Activated CD4-positive, alpha-beta memory T cell treated with anti-CD3 and anti-CD28 coated beads, Interleukin-2, amount 10 ng/mL, durations not matched to agents 7 days and 5 days (primary cell): ENCODE measurements at places on chromosomes 3 and 15. TPM values are rescaled to one million over a fixed set of nuclear protein-coding genes. Genes with fewer than 3 reads are reported as not detected.
A peak's percentile ranks its signal among the peaks of the same experiment; 100 is the strongest.

DNA sequence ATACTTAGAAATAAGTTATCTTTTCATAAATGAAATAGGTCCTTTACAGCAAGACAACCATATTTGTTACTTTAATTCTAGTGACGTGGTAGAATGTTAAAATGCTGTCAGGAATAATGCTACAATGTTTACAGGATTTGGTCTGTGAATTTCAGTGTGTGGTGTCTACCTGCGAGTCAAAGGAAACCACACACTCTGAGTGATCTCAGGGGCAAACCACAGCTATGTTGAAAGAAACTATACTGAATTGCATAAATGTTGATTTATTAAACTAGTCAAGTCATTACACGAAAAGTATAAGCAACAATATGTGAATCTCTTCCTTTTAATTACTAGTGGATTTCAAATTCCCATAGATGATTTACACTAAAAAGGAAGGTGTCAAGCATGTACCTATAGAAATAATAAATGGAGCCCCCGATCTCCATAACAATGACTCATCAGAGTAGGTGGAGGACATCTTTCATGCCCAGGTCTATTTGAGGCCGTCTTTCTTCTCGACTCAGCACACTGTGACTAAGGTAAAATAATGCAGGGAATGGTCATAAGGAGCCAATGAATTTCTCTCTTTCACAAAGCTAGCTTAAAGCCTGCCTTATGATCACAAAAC lies 463.0 kb downstream of the ERC2 start:
- no peak for DNase-seq

Gene AGBL1
- not detected for total RNA-seq

- DNase-seq: no peak
Measured at GRCh38 chr3:14861446-14862302, 42.9 kb downstream of the FGD5 start.

DNA sequence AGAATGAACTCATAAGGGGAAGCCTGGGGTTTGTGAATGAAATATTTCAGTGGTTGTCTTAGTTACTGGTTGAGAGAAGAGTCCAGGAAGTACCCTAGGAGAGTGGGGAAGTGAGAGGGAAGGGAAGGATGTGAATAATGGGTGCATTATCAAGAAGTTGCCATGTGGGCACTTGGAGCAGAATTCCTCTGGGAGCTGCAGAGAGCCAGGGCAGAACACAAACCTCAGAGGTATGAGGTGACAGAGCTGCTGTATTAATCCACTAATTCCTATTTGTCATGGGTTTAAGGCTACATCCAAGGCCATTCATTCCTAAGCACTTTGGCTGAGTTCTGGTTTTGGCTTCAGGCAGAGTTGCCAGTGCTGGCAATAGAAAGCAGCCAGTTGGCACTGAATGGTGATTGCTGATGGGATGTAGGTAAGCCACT lies 29.0 kb downstream of the NDUFB4 start:
- no peak for DNase-seq

GRCh38 chr15:74616366-74616939 lies 817 bp downstream of the CLK3 start:
- peak; percentile 67 for DNase-seq

Gene DGKG
- 0.13 TPM for total RNA-seq

GRCh38 chr15:39255760-39256159 lies 325.1 kb upstream of the THBS1 start:
- DNase-seq: no peak

DNA sequence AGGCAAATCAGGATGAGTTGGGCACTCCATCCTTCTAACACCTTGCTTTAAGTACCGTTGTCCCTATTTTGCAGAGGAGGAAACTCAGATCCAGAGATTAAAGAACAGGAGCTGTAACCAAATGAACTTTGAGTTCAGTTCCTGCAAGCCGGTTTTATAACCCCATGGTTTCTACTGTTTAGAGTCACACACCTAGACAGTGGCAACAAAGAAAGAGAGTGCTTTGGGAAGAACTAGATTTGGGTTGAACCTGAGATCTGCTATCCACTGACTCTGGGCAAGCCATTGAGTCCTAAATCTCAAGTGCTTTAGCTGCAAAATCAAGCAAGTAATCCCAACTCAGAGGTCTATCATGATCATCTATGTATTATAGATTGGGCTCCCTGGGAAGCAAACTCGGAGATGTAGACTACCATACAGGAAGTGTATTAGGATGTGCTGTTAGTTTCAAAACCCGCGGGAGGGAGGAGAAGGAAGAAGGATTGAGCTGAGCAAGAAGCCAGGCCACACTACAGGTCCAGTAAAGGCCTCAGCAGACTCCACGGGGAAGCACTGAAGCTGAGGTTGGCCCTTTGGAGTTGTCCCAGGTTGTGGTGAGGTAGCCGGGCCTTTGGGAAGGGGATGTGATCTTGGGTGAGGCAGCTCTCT lies 42.2 kb downstream of the SRGAP3 start:
- DNase-seq: no peak

Gene CD200
- total RNA-seq: 9.1 TPM

DNA sequence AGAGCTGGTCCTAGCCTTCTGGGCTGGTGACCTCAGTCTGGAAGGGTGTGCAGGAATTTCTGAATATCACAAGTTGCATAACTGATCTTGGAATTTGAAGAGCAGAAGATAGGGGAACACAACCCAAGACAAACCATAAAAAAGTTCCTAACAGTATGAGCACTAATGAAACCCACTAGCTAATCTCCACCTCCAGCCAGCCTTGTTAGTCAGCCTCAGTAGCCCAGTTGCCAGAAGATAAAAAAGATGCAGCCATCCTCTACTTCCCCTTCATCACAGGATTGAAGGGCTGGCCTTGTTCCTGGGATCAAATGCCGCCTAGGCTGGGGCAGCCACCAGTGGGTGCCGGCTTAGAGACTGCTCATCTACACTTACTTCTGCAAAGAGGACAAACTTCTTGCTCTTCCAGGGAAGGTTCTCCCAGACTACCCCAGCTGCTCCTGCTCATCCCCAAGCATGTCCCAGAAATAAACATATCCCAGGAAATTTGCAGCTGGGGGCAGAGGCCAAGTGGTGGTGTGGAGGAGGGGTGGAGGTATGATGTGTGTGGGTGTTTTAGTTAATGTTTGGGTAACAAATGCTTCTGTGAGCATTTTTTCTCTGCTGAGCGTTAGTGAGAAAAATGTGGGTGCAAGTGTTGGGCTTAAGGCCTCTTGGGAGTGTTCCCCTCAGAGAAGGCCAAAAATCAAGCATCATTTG lies 9.2 kb upstream of the ITGA11 start:
- no peak for DNase-seq

- no peak for DNase-seq
Measured at GRCh38 chr3:11612515-11613188, 31.1 kb downstream of the VGLL4 start.

- DNase-seq: no peak
Measured at GRCh38 chr3:58462829-58463180, 29.1 kb upstream of the KCTD6 start.

Gene GOLGA6B
- total RNA-seq: not detected

- no peak for DNase-seq
Measured at GRCh38 chr15:68340726-68341671, 63.5 kb downstream of the FEM1B start.

Gene KBTBD12
- total RNA-seq: not detected

- DNase-seq: no peak
Measured at GRCh38 chr3:39164414-39164813, 11.0 kb upstream of the CSRNP1 start.

Gene KATNBL1
- 40.5 TPM for total RNA-seq

- DNase-seq: no peak
Measured at GRCh38 chr15:70156671-70157271, 59.1 kb upstream of the TLE3 start.

GRCh38 chr3:9725775-9726515 lies 5.6 kb upstream of the BRPF1 start:
- no peak for DNase-seq

- peak; percentile 32 for DNase-seq
Measured at GRCh38 chr3:62665627-62666437, 209.4 kb downstream of the CADPS start.

GRCh38 chr15:80031841-80032240 lies 27.6 kb upstream of the ZFAND6 start:
- DNase-seq: peak; percentile 30

- no peak for DNase-seq
Measured at GRCh38 chr3:17394541-17395155, 347.8 kb downstream of the TBC1D5 start.

Gene ACOX2
- not detected for total RNA-seq

GRCh38 chr3:127639173-127640041 lies 10.4 kb downstream of the PODXL2 start:
- no peak for DNase-seq

DNA sequence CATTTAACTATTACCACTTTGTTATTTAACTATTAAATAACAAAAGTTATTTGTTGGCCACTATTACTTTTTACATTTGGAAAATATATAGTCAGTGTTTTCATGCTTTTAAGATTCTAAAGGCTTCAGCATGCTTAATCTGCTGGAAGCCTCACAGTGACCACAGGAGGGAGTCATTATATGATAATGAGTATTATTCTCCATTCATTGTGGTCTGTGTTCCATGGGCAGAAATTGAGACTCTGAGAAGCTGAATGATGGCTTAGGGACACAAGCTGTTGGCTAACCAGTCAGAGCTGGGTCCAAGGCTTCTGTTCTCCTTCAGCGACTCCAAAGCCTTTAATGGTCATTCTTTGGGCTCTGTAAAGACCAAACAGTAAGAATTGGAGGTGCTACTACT lies 64.7 kb downstream of the BFSP2 start:
- DNase-seq: no peak

- DNase-seq: no peak
Measured at GRCh38 chr15:59137566-59137965, 32.6 kb downstream of the CCNB2 start.

- peak; percentile 37 for DNase-seq
Measured at GRCh38 chr3:72270072-72270681, 485.2 kb upstream of the PROK2 start.

Gene TMEM212
- total RNA-seq: not detected

- no peak for DNase-seq
Measured at GRCh38 chr3:30754426-30754825, 140.0 kb downstream of the GADL1 start.

- DNase-seq: peak; percentile 28
Measured at GRCh38 chr3:88219138-88219792, 69.5 kb downstream of the C3orf38 start.
